Head of caudate nucleus (tissue), 42 donors: ENCODE measurements at places on chromosomes 13 and 19.

- DNase-seq = no peak
Measured at GRCh38 chr13:114144606-114145244, 12.3 kb upstream of the RASA3 start.

- no peak for DNase-seq
Measured at GRCh38 chr19:3521104-3521445, 15.0 kb downstream of the FZR1 start.

GRCh38 chr19:37899966-37900365, 6.4 kb downstream of the WDR87 start:
- no peak for DNase-seq

- no peak for DNase-seq
Measured at GRCh38 chr13:47603365-47603764, 397.7 kb downstream of the SUCLA2 start.

DNA sequence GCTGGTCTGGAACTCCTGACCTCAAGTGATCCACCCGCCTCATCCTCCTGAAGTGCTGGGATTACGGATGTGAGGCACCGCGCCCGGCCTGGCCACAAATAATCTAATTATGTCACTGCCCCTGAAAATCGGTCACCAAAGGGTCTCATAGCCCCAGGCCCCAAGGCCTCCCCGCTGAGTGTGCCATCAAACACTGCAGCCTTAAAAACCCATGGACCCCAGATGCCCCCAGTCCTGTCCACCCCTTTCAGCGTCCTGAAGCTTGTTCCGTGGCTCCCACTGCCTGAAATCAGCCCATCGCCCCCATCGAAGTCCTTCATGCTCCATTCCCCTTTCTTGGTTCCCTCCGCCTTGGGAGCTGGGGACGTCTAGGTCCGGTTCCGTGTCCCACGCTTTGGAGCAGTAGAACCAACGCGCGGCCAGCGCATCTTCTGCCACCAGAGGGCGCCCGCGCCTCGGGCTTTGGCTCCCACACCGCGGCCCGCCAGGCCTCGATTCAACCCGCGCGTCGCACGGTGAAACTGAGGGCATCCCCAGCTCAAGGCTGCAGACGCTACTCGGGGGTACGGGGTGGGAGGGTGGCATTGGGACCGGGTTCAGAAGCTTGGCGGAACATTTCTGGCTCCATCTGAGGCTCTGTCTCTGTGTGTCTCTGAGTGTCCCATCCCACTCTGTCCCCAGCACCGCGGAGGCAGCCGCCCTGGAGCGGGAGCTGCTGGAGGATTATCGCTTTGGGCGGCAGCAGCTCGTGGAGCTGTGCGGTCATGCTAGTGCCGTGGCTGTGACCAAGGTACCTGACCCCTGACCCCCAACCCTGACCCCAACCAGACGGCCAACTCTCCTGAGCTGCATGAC, 3.5 kb downstream of the YJEFN3 start:
- DNase-seq = peak; percentile 88

DNA sequence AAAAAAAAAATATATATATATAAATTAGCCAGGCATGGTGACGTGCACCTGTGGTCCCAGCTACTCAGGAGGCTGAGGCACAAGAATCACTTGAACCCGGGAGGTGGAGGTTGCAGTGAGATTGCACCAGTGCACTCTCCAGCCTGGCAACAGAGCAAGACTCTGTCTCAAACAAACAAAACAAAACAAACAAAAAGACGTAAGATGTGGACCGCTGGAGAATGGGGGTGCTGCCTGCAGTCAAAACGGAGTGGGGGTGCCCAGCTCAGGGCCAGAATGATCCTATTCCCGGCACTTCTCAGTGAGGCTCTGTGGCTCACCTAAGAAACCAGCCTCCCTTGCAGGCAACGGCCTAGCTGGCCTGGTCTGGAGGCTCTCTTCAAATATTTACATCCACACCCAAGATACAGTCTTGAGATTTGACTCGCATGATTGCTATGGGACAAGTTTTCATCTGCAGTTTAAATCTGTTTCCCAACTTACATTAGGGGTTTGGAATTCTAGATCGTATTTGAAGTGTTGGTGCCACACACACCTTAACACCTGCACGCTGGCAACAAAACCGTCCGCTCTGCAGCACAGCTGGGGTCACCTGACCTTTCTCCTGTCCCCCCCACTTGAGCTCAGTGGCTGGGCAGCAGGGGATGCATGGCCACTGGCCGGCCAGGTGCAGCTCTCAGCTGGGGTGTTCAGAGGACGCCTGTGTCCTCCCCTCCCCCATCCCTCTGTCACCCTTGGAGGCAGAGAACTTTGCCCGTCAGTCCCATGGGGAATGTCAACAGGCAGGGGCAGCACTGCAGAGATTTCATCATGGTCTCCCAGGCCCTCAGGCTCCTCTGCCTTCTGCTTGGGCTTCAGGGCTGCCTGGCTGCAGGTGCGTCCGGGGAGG, at the start of gene F7:
TSS of gene F7 (plus strand) at position 760 of the 889 bp plus-strand sequence. CDS start at position 811, 51 bp downstream.
- no peak for DNase-seq

GRCh38 chr19:56096665-56097064, 24.4 kb downstream of the ZNF787 start:
- DNase-seq = no peak

DNA sequence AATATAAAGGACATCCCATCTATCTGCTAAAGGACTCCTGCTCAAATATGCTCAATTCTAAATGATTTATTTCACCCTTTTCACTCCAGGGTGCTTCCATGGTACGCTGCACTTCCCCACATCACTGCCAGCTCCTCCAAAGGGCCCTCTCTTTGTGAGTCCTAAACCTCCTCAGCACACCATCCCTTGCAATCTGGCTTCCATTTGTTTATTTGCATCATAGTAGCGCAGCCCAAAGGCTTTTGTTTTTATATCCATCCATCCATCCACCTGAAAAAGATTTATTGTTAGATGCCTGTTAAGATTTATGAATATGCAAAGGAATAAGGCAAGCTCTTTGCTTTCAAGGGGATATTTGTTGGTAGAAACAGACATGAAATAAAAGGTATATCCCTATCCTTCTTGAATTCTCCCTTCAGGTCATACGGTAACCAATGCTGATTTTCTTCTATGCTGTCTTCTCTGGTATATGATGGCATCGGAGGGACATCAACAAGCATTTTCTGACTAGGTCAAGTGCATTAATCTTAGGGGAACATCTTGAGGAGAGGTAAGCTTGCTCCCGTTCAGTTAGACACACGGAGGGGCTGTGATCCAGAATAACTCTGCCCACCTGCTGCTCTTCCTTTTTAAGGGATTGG, 397.6 kb downstream of the LIG4 start:
- DNase-seq = no peak

DNA sequence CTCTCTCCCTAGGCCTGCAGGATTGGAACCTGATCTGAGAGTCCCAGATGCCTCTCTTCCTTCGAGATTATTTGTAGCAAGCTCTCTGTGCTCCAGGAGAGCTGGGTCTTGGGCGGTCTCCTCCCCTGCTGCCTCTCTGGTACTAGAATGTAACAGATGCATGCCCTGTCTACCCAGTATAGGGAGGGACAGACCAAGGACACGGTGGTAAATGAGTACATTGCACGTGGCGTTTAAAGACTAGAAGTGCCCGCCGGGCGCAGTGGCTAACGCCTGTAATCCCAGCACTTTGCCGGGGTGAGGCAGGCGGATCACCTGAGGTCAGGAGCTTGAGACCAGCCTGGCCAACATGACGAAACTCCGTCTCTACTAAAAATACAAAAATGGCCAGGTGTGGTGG, 11.7 kb downstream of the SLC27A1 start:
- DNase-seq = no peak

DNA sequence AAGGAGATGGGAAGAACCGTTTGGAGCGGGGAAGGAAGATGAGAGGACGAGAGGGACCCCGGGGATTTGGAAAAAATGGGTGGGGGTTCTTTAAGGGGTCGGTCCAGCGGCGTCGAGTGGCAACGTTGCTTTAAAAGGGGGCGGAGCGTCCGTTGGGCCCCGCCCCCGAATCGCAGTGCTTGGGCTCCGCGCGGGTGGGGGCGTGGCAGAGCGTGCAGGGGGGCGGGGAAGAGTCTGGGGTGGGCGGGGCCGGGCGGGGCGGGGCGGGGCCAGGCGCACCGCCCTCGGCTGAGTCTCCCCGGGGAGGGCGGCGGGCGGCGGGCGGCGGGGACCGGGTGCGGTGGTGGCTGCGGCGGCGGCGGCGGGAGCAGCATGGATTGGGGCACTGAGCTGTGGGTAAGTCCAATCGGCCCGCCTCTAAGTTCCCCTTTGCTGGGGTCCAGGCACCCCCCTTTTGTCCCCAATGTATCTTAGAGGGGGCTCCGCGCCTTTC, at the start of gene TRIP10:
TSS of gene TRIP10 (plus strand) at position 291 of the 493 bp plus-strand sequence. CDS start at position 373, 82 bp downstream.
- DNase-seq = peak; percentile 56

DNA sequence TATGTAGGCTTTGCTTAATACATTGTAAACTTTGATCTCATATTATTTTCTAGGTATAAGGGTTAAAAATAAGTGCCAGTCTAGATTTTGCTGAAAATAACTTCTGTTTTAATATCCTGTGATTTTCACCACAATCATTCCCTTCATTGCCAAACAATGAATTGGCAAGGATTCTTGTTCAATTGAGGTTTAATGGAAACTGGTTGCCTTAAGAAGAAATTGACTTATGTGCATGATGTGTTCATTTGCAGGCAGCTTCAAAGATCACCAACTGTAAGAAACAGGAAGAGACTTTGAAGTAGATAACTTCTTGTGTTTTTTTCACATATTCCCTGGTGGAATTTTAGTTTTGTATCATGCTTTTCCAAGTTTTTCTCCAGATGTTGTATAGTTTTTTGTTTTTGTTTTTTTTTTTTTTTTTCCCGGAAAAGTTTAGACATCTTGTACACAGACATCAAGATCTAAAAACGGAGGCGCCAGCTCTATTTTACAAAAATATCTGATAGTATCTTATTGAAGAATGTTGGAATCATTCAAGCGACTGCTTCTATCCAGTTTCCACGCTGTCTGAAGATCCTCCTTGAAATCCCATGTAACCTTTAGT, 108.3 kb downstream of the POSTN start:
- DNase-seq = no peak

DNA sequence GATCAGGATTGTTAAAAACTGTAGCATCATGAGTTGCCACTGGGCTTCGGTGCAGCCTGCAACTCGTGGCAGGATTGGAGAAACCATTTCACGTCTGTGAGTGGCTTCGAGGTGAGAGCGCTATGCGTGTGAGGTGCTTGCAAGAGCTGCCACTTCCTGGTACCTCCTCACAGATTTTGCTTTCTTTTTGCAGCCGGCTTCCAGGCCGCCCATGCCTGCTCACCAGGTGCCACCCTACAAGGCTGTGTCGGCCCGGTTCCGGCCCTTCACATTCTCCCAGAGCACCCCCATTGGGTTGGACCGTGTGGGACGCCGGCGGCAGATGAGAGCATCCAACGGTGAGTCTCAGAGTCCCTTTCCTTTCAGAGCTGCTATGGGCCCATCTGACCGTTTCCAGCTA, 57.9 kb upstream of the C1QTNF9 start:
- DNase-seq = no peak

- peak; percentile 35 for DNase-seq
Measured at GRCh38 chr19:5711713-5712161, 8.2 kb downstream of the LONP1 start.

DNA sequence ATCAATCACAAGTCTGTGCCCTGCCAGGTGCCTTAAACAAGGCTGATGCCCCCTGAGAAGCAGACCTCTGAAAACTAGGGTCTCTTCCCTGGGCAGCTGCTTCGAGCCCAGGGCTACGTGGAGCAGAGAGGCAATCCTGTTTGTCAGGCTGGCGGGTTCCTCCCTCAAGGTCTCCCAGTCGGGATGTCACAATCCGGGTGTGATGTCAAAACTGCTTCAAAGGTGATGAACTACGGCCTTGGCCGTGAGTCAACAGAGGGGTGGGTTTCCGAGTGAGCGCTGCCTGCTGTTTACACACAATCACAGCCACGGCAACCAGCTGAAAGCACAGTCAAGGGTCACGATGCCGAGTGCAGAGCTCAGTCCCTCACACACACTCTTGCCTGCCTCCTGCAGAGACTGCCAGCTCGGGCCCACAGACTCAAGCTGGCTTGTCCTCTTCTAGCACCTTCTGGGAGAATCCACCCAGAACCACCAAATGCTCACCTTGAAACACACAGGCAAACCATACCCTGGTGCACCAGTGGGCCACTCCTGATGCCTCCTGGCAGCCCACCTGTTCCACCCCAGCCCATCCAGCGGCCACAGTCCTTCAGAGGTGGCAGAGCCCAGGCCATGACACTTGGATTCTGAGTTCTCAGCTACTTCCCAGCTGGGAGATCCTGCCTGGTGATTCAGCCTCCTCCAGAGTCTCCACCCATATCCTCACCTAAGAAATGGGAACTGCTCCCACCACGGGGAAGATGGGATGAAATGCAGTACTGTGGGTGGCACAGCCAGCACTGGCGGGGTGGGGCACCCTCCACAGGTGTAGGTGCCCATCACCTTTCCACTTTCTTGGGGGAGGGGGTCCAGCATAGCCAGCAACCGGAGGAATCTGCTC, 6.8 kb downstream of the ELL start:
- DNase-seq = peak; percentile 76

GRCh38 chr13:55745828-55746227, 1394.9 kb upstream of the PRR20A start:
- no peak for DNase-seq

DNA sequence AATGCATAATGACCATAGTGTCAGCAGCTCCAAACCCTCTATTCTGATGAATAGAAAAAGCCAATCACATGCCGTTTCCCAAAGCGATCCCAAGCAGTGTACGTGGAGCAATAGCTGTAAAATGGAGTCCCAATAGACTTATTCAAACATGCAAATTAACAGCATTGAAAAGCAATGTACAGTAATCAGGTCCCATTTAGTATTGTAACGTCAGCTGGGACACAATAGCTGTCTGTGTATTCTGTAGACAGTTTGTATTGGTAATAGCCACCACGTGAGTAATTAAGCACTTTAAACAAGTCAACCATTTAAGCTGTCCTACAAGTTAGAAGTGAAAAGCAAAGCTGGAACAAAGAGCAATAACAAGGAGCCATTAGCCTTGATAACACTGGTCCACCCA, 698.2 kb downstream of the PCDH17 start:
- no peak for DNase-seq

- DNase-seq = no peak
Measured at GRCh38 chr13:46656786-46657185, 103.8 kb downstream of the LRCH1 start.

DNA sequence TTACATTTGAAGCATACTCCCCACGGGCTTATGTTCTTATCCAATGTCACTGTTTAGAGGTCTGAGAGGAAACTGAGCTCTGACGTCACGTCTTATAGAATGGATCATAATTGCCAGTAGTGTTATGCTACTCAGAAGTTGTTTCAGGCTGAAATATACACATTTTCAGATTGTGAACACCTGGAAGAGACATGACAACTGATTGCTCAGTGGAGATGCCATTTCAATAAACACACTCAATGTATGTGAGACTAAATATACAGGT, 17.3 kb downstream of the FLT1 start:
- DNase-seq = no peak

- DNase-seq = no peak
Measured at GRCh38 chr19:46630586-46631205, 5.3 kb downstream of the GNG8 start.

DNA sequence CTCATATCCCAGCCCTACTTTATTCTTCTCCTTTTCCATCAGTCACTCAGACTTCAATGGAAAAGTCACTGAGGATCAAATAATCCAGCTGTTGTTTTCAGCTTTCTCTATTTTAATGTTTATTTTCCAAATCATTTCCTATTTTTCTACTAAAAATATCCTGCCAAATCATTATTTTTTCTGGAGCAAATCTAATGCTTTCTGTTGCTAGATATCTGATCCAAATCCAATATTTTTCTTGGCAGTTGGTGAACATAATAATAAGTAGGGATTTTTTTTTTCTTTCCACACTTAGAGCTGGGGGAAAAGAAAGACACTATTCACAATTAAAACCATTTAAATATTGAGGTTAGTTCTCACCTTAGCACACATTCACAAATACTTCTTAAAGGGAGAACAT, 656.1 kb downstream of the DACH1 start:
- DNase-seq = no peak

- no peak for DNase-seq
Measured at GRCh38 chr19:36111200-36111539, 227 bp downstream of the OVOL3 start.
